ENCODE measurements at places on chromosomes 2 and 18. TPM values are rescaled to one million over a fixed set of nuclear protein-coding genes. Genes with fewer than 3 reads are reported as not detected.

Gene ABCB11
- not detected for total RNA-seq

Gene SERPINB12
- not detected for total RNA-seq

Gene L3MBTL4
- total RNA-seq, result 0.85 TPM

Gene MYO7B
- not detected for total RNA-seq

Gene PFN4
- 0.28 TPM for total RNA-seq

Gene OSBPL6
- total RNA-seq, result 8.5 TPM

Gene PPM1B
- 134 TPM for total RNA-seq

- peaks cover 2% of the 10 kb centered on the region for H3K27me3 ChIP-seq
- no peaks in the 10 kb centered on the region for H3K36me3 ChIP-seq
- no peak overlapping the region for H3K27ac ChIP-seq
- H3K4me3 ChIP-seq, result no peak overlapping the region
Measured at GRCh38 chr2:220785178-220785577, 786.9 kb downstream of the EPHA4 start.

- no peak overlapping the region for H3K4me3 ChIP-seq
- H3K4me1 ChIP-seq, result no peaks in the 10 kb centered on the region
- DNase-seq, result no peak
Measured at GRCh38 chr18:4293337-4293736, 161.8 kb downstream of the DLGAP1 start.

DNA sequence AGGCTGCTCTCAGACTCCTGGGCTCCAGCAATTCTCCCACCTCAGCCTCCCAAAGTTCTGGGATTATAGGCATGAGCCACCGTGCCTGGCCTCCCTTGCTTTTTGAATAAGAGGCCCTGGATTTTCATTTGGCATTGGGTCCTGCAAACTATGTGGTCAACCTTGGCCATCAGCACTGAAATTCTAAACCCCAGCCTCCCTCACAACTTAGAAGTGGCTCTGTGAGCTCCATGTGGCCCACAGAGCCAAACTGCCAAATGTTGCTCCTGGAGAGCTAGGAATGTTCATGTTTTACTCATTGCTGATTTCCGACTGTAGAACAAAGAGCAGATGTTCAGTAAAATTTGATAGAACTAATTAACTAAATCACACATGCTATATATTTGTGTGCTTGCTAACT, 210.6 kb upstream of the AGAP1 start:
- no peaks in the 10 kb centered on the region for H3K36me3 ChIP-seq
- H3K4me1 ChIP-seq, result no peaks in the 10 kb centered on the region
- no peak overlapping the region for H3K27ac ChIP-seq
- DNase-seq, result no peak
- no peak overlapping the region for H3K4me3 ChIP-seq

- DNase-seq, result no peak
- no peaks in the 10 kb centered on the region for H3K36me3 ChIP-seq
- no peak overlapping the region for H3K27ac ChIP-seq
- H3K4me3 ChIP-seq, result no peak overlapping the region
- H3K27me3 ChIP-seq, result no peaks in the 10 kb centered on the region
- H3K4me1 ChIP-seq, result no peaks in the 10 kb centered on the region
Measured at GRCh38 chr18:41418598-41418997, 536.4 kb upstream of the PIK3C3 start.

GRCh38 chr18:27366151-27366550, 181.0 kb upstream of the CHST9 start:
- no peak overlapping the region for H3K4me3 ChIP-seq
- no peak overlapping the region for H3K27ac ChIP-seq
- no peaks in the 10 kb centered on the region for H3K27me3 ChIP-seq
- no peaks in the 10 kb centered on the region for H3K4me1 ChIP-seq
- DNase-seq, result no peak

DNA sequence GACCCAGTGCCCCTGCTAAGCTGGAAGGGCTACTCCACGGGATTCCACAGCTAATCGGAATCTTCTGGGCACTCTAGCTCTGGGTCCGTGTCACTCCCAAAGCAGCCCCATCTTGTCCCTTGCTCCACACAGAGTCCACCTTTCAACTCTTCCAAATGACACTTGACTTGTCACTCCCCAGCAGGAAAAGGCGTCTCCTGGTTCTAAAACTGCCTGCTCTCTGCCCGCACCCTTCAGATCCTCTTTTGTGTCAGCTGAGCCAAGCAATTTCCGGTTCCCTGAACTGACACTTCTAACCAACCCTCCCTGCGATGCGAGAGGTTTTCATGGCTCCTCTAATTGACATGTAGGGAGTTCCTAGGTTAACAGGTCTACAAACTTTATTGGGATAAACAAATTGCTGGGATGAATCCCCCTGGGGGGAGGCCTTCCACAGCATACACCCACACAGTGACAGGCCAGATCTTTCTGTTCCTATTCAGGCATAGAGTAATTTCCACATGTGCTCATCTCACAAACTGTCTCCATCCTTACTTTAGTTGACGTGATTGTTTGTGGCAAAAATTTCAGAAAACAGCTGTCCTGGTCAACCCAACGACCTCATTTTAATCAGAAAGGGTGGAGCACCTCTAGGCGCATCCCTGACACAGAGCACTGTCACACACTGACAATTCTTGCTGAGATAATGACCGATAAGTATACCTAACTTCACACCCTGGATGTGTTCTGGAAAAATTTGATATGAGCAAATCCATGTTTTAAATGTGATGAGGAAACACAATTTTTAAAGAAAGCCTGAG, 104.9 kb downstream of the RBMS1 start:
- no peaks in the 10 kb centered on the region for H3K36me3 ChIP-seq
- H3K4me1 ChIP-seq, result peaks cover 50% of the 10 kb centered on the region
- peak; percentile 45 for DNase-seq
- no peak overlapping the region for H3K27ac ChIP-seq

- peaks cover 49% of the 10 kb centered on the region for H3K4me1 ChIP-seq
- peak; percentile 12 for DNase-seq
- peak overlapping the region; percentile 85 for H3K4me3 ChIP-seq
- no peak overlapping the region for H3K27ac ChIP-seq
- no peaks in the 10 kb centered on the region for H3K27me3 ChIP-seq
Measured at GRCh38 chr18:11982981-11983380, 1.7 kb downstream of the IMPA2 start.

DNA sequence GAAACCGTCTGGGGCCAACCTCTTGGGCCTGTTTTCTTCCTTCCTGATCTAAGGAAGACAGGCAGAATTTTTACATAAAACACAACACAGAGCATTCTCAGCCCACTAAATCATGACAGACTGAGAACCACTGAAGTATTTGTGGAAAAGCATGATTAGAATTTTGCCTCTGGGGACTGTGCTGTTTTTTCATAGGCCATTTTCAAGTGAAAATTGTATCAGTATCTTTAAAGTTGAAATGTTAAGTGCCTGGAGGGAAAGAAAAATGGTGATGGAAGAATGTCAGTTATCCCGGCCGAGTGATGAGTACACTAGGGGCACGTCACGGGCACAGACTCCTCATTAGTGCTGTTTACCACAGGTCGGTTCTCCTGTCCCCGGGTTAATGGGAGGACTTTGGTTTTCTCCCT, 36.9 kb downstream of the EHD3 start:
- H3K4me1 ChIP-seq, result peaks cover 24% of the 10 kb centered on the region
- no peaks in the 10 kb centered on the region for H3K27me3 ChIP-seq
- no peak overlapping the region for H3K27ac ChIP-seq
- no peaks in the 10 kb centered on the region for H3K36me3 ChIP-seq
- no peak for DNase-seq

GRCh38 chr2:236536727-236537398, 32.8 kb upstream of the ACKR3 start:
- H3K27ac ChIP-seq, result no peak overlapping the region
- no peak for DNase-seq
- no peaks in the 10 kb centered on the region for H3K4me1 ChIP-seq

All from GM23338 (cell line).